ENCODE measurements at places on chromosomes 6 and 20. TPM values are rescaled to one million over a fixed set of nuclear protein-coding genes. Genes with fewer than 3 reads are reported as not detected.

DNA sequence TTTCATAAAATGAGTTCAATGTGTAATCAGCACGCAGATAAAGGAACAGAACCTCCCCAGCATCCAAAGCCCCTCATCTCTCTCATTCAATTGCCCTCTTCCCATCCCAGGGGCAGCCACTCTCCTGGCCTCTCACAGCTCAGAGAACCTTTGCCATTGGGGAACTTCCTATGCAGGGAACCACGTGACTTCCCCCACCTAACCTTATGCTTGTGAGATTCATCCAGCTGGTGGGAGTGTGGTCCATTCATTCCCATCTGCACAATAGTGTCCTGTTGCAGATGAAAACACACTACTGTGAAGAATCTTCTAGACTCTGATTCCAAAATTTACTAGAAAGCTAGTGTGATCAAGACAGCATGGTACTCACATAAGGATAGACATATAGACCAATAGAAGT lies 299.3 kb downstream of the CDH4 start:
- DNase-seq: no peak

DNA sequence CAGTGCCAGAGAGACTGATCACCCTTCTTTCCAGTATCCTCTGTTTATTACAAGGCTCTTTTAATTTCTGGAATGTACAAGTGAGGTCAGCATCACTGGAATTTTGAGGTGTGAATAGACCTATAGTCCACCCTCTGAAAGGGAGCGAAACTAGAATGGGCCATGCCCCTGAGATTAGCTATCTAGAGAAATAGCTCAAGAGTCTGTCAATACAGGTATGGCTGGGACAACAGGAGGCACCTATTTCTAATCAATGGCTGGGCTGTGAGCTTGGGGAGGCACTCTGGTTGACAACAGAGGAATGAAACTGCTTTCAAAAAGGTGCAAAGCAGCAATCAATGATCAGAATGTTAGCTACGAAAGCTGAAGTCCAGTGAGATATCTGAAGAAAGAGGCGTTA lies 17.3 kb upstream of the CITED2 start:
- no peak for DNase-seq

GRCh38 chr6:46476301-46476700 lies 14.9 kb downstream of the RCAN2 start:
- DNase-seq: no peak

GRCh38 chr6:119484598-119484997 lies 135.0 kb upstream of the MAN1A1 start:
- peak; percentile 59 for DNase-seq

GRCh38 chr6:45445749-45446549 lies 68.2 kb upstream of the SUPT3H start:
- peak; percentile 98 for DNase-seq

DNA sequence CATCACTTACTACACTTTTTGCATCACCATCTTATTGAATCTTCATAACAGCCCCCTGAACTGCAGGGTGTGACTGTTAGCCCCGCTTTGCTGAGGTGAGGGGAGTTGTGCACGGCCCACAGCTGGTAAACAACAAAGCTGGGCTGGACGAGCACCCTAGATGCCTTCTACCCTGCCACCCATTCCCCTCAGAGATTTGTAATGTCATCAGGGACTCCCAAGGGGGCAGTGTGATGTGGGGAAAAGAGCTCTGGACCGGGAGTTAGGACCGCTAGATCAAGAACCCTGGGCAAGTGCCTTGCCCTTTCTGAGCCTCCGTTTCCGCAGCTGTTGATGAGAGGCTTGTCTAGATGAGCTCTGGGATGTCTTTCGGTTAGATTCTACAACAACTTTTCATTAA lies 20.9 kb downstream of the PKIG start:
- no peak for DNase-seq

GRCh38 chr20:62043131-62043914 lies 22.4 kb downstream of the TAF4 start:
- DNase-seq: no peak

GRCh38 chr20:25087186-25087929 lies 5.4 kb upstream of the VSX1 start:
- no peak for DNase-seq

DNA sequence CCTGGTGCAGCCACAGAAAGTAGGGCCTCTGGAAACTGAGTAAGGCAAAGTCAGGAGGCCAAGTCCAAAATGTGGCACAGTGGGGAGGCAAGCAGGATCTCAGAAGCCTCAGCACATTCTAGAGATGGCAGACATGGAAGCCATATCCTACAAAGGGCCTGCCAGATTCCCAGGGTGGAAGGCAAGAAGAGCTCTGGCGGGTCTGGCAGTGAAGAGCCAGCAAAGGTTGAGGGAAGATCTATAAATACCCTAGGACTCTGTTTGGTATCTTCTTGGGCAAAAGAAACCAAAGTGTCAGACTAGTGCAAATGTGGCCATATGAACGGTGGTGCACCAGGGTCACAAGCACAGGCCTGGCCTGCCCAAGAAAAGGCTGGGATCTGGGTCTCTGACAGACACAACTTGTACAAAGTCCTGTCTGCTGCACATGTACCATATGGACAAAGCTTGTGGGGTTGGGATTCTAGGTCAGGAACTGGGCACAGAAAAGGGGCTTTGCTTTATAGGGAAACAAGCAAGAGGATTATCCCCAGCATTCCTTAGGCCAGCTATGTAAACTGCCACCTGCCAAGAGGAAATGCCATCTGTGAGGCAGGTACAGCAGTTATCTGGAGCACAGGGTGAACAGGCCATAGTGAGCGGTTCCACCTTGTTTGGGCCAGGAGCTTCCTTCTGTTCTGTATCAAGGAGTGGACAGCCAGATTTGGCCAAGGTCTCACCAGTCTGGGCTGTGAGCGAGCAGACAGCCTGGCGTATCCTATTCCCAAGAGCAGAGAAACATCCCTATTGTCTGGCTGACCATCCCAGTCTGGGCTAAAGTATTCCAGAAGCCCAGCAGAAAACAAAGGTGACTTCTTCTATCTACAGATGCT lies 36.3 kb upstream of the SLC4A11 start:
- no peak for DNase-seq

DNA sequence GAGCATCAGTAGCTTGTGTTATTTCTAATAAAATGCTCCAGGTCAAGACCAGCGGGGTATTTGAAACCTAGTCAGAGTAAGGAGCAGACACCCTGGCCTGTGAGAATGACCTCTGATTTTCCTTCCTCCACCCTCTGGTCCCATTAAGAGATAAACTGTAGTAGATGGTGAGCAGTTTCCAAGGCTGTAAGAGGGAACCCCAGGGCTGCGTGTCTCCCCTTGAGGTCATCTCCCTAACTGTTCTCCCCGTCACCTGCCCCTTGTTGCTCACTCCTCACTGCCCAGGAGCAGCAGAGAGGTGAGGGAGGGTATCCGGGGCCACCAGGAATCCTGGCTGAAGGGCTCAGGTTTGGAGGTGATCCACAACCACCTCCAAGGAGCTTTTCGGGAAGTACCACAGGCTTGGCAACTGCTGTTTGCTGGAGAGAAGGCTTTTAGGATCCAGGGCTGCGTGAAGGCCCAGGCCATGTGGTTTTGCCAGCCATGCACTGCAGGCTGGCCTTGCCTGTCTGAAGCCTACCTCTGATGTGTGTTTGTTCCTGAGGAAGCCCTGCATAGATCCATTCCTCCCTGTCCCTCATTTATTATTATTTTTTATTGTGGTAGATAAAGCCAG lies 62.5 kb downstream of the RREB1 start:
- DNase-seq: no peak

DNA sequence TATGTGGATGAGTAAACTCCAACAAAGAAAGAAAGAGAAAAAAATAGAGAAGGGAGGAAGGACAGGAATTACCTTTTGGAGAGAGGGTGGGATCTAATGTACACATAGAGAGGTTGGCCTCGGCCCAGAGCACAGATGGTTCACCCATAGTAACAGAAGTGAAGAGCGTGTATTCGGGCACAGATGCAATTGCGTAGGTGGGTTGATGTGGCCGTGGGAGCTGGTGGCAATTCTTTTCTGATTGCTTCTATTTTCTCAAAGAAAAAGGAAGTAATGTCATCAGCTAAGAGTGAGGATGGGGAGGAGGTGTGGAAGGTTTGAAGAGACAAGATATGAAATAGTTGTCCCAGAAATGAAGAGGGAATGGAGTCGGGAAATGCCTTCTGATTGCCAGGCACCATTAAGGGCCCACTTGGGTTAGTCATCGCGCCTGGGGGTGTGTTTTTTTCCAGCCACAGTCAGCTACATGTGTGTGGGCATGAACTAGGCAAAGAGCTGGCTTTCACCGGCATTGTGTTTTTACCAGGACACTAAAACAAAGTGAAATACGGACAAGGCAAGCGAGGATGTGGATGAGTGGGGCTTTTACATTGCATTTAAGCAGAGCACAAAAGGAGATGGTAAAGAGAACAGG lies 158.7 kb downstream of the SYNE1 start:
- no peak for DNase-seq

DNA sequence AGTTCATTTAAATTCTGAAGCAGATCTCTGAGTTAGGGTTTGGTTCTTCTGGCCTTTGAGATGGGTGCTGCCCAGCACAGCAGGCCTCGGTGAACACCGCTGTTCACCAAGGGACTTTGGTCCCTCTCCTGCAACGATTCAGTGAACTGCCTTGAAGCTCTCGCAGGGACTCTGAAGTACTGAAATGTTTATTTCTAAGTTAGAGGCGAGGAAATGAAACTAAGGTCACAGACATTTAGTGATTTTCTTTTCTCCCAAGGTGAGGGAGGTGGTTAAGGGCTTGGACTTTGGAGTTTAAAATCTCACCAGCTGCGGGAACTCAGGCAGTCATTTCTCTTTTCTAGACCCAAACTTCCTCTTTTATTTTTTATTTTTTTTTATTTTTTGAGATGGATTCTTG lies 26.2 kb downstream of the E2F3 start:
- DNase-seq: no peak

GRCh38 chr20:38856570-38856969 lies 51.1 kb downstream of the PPP1R16B start:
- DNase-seq: no peak

DNA sequence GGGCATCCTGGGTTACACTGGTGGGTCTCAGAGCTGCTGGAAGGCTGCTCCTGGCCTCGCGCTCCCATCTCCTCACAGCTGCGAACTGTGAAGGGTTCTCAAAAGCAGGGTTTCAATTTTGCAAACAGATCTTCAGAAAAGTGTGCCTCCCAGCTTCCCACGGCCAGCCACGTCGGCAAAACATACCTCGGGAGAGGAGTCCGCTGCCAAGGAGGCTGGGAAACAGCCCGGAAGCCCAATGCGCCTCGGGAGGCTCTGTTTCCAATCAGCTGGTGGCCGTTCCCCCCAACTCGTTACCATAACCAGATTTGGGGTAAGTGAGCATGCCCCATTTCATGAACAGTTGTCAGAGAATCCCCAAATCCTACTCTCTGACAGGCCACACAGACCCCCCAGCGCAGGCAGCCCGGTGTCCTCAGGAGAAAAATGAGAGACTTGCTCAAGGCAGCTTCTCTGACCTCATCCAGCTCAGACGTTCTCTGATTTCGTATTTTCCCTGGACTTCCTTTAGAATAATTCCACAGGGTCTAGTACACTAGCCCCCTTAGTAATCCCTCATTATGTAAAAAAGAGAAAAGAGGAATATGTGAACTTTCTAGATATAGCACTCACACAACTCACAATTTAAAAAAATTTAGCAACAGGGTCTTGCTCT lies 98.4 kb downstream of the SNX5 start:
- no peak for DNase-seq

GRCh38 chr6:32110632-32111031 lies 1.5 kb upstream of the TNXB start:
- no peak for DNase-seq

DNA sequence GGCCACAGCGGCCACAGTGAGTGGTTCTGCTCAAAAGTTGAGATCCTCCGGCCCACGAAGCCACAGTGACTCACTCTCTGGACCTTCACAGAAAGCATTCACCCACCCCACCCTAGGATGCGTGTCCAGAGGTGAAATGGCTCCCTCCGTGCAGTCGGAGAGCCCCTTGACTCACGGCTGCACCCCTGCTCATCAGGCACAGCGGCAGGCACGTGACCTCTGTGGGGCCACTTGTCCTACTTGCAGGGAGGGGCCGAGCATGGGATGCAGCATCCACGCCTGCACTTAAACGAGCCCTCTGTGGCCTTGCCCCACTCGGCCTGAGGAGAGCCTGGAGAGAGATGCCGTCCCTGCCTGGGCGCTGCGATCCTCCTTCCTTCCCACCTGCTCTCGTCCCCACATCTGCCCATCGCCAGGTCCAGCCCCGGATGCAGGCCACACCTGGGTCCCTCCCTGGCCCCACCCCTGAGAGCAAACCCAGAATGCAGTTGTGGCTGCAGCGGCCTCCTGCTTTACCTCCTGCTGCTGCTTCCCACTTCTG lies 28.7 kb downstream of the NTSR1 start:
- DNase-seq: no peak

GRCh38 chr6:30601815-30602641 lies 15.0 kb downstream of the PPP1R10 start:
- DNase-seq: no peak

DNA sequence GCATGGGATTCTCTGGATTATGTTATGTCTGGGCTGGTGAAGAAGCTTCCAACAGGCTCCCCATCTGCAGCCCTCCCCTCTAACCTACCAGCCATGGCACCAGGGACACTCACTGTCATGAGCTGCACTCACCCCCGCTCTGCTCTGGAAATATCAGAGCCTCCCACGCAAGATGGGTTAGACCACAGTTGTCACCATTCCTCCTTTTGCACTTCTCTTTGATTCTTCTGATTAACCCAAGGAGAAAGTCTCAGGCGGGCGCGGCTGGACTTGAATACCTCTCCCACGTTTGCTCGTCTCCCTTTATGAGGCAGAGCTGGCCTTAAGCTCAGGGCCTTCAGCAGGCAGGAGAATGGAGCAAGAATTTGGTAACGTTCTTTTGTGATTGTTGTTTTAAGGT lies 128.1 kb downstream of the CEBPB start:
- DNase-seq: no peak

- DNase-seq: no peak
These were observed 4.9 kb upstream of the FAM83C start for GRCh38 chr20:35297155-35297554.

Gene EPB41L2
- 41.4 TPM for total RNA-seq

Gene GLP1R
- not detected for total RNA-seq

Gene HLA-DQA1
- total RNA-seq: not detected

Gene MCCD1
- total RNA-seq: not detected

Gene PROKR2
- total RNA-seq: not detected

Gene SIRPA
- total RNA-seq: 51.2 TPM

Gene GDAP1L1
- total RNA-seq: not detected

Gene PLN
- total RNA-seq: not detected

Gene METTL24
- not detected for total RNA-seq

Gene KIFC1
- total RNA-seq: 16.7 TPM

Gene TRDN
- total RNA-seq: not detected

Gene CNPY3
- total RNA-seq: 39.8 TPM
